ENCODE measurements at places on chromosomes 4 and X.

GRCh38 chr4:53494851-53495250, 96.4 kb downstream of the LNX1 start:
- no peak for DNase-seq

- DNase-seq: no peak
These were observed 33.6 kb upstream of the HGFAC start for GRCh38 chr4:3407930-3408792.

DNA sequence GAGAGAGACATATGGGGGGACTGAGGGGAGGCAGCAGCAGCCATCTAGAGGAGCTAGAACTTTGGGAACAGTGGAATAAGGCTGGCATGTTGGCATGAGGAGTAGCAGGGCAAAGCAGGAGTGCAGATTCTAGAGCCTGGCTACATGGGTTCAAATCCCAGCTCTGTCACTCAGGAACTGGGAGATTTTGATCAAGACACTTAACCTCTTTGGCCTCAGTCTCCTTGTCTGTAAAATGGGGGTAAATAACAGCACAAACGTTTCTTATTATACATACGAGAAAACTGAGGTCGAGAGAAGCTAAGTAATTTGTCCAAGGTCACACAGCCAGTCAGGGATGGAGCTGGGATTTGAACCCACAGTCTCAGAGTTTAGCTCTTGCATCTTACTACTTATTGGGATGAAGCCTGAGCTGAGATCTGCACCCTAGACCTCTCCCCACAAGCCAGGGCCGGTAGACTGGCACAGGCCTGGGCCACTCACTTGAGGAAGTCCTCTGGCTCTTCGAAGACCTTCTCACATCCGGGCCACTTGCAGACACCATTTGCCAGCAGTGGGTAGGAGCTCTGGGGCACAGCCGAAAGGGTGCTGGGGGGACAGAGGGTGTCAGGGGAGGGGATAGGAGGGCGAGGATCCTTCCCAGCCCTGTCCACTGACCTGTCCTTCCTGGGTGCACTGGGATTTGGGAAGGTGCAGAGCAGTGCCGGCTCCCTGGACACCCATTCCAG, 8.1 kb downstream of the FOXP3 start:
- no peak for DNase-seq

GRCh38 chrX:56233682-56234081, 1.5 kb downstream of the KLF8 start:
- no peak for DNase-seq

DNA sequence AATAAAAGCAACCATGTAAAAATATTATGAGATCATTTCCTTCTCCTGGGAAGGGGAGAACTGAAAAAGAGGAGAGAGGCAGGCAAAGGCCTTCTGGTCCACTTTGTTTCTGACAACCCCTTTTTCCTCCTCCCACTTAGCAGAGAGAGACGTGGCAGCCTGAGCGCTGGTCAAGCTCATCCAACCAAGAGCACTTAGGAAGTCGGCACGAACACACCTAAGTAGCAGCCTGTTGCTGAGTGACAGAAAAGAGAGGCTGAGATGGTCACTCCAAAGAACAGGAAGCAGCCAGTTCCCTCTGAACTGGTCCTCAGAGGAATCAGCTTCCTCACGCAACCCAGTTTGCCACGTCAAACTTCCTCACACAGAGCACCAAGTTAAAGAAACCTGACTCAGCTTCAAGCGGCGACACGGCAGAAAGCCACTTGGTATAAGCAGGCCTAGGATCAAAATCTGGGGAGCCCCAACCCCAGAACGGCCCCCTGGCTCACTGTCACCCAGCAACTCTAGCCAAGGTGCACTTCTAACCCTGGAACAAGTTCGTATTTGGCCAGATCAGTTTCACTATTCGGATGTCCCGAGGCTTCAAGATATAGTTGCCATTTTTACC, 861 bp downstream of the SEC24D start:
- no peak for DNase-seq

- DNase-seq: no peak
These were observed 849.3 kb upstream of the PCDH10 start for GRCh38 chr4:132299841-132300240.

DNA sequence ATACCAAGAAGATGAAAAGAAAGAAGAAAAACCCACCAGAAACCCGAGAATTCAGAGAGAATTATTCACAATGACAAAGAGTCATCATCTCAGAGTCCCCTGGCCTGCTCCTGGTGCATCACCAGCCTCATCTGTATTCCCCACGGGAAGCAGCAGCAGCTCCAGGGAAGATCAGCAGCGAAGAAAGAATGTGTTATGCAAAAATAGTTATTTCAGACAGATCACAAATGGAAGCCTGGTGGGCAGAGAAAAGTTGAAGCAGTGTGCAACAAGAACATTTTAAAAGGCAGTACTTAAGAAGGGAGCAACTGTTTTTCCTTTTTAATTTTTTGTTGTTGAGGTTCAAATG, 189.2 kb downstream of the PPP3CA start:
- DNase-seq: no peak

- DNase-seq: no peak
These were observed 323.1 kb downstream of the MAPK10 start for GRCh38 chr4:86036736-86037135.

DNA sequence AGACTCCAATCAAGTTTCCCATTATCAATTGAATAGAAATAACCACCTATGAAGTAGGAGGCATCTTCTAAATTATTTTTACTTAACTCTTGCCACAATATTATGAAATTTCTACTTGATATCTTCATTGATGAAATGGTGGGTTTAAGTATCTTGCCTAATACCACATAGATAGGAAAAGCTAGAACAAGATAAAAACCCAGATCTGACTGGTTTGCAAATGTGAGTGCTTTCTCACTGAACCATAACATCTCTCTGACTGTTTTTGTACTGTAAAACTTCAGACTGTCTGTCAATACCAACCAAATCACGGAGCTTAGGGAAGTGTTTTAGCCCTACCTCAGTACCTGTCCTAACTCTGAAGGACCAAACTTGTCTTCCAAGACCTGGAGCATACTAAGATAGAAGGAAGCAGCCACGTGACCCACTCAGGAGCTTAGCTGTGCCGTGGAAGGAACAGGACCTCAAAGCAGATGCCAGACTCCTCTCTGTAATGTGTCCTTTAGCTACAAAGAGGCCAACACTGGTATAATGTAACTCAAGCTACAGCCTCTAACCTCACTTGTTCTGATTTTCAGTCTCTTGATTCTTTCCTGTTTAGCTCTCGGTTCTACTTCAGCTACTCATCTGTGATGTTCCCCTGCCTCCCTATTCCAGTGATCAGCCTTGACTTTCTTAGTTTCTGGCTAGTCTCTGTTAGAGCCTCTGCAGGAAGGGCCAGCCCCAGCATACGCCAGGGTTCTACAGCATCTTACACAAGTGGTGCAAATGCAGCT, 84.4 kb downstream of the LRP2BP start:
- no peak for DNase-seq

DNA sequence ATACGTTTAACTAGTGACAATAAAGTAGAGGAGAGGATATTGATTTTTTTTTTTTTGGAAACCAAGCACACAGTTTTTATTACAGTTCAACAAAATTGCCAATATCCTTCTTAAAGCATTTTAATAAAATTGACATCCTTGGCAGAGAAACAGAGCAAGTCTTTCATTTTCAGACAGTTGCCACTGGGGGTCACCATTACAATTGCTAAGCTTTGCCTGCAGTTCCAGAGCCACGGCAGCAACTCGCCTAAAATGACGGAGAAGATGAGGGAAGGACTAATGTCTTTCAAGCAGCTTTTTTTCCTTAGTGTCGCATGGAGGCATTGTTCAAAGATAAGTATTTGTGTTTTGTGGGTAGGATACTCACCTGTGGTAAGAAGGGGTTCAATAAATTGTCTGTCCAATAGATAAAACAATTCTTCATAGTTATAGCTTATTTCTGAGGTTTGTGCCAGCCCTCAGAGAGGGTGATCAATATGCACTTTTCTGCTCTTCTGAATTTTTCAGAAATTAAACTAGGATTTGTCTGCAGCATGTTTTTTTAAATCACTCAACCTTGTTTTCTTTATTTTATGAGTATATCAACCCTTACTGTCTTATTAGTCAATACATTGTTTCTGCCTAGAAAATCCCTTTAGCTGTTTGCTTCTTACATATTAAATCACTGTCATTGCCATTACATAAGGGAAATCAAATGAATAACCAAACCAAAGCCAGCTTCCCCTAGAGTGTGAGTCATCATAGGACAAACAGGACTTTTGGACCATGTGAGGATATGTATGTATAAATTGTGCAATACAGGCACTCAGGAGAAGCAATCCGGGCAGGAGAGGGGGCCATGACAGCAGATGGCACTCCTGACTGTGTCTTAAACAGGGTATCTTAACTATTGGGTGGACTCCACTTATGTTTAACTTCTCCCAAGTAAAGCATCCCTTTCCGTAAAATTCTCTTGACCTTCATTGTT, 508.1 kb upstream of the ARX start:
- DNase-seq: peak; percentile 0

DNA sequence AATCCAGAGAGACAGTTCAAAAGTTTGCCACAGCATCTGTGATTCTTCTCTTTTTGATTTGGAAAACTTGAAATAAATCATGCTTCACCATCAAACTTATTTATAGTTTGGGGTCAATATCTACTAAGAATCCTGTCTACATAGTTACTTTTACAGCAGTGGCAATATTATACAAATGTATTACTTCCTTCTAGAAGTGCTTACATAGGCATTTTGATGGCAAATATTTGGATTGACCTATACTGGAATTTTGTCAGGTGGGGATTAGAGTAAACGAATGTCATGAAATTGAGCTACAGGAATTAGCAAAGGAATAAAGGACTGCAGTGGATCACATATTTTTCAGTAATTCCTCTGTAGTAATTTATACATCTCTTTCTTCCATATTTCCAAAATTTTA, 1885.5 kb upstream of the ADGRL3 start:
- DNase-seq: no peak

GRCh38 chr4:102454268-102454667, 46.9 kb upstream of the NFKB1 start:
- no peak for DNase-seq

All from NCI-H446 (cell line).